ENCODE measurements at places on chromosomes 12 and 14.

- DNase-seq = no peak
Observed at GRCh38 chr12:10110256-10110844, 11.6 kb upstream of the CLEC1A start.

GRCh38 chr12:64556231-64556630 is 54.1 kb upstream of the RASSF3 start:
- no peak for DNase-seq

DNA sequence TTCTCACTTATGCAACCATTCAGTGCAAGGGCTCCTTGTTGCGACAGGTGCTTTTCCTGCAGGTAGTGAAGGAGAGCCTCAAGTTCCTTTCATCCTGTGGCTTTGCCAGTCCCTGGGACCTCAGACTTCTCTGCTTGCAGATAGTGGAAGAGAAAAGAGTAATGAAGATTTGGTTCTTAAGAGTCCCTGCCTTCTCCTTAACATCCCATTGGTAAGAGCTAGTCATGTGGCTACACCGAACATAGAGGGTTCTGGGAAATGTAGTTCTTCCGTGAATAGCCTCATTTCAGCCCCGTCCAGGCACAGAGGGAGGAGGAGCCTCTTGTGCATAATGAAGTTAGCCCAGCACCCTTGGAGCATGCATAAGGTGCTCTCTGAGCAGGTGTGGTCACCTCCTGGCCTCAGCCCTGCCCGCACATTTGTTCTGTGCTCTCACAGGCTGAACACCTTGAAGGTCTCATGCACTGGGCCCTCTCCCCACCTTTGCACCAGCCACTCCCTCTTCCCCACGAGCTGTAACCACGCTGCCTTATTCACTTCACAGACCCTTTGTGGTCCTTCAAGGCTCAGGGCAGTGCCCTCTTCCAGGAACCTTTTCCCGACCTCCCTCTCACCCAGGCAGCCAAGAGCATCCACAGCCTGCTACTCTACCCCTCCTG is 134.0 kb downstream of the BCL11B start:
- DNase-seq = no peak

DNA sequence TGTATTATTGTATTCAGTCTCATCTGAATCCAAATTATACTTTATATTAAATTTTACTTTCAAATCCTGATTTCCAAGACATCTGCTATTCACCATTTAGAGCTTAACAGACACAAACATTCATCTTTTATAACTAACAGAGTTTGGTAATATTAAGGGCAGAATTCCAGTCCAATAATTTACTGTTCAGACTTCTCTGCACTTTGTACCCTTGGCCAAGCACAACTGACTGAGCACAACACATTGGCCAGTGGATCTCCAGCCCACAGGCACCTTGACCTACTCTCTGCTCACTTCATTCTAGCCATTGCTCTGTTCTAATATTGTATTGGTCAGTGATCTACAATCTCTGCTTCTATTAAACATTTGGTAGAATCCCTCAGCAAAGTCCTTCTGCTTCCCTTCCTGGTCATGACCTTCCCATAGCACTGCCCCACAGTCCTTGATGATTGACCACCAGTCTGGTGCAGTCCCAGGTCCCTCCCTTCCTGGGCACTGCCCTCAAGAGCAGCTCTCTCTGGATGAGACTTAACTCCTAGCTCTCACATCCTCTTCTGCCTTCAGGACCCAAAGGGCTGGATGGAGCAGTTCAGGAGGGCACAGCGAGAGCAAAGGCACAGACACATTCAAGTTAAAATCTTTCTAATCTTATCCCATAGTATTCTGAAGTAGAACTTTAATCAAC is 97.7 kb upstream of the OVCH1 start:
- DNase-seq = no peak

- no peak for DNase-seq
Observed at GRCh38 chr12:105222726-105223351, 13.1 kb downstream of the APPL2 start.
